SK-N-DZ (cell line): ENCODE measurements at places on chromosomes 16 and 17.
A peak's percentile ranks its signal among the peaks of the same experiment; 100 is the strongest.

DNA sequence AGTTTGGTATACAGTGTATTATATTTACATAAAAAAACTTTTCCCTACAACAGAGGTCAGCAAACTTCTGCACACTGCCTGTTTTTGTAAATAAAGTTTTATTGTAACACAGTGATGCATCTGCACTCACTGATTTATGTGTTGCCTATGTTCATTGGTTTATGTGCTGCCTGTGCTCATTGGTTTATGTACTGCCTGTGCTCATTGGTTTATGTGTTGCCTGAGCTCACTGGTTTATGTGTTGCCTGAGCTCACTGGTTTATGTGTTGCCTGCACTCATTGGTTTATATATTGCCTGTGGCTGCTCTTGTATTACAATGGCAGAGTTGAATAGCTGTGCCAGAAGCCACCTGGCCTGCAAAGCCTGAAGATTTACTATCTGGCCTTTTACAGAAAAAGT lies 81.6 kb downstream of the MYH11 start:
- DNase-seq, result peak; percentile 42

- no peak for DNase-seq
These were observed 3.2 kb downstream of the B3GNT9 start for GRCh38 chr16:67147437-67148140.

GRCh38 chr16:86307514-86307903 lies 202.8 kb upstream of the FOXF1 start:
- DNase-seq, result no peak

- DNase-seq, result no peak
These were observed 81.1 kb downstream of the TNRC6C start for GRCh38 chr17:78039581-78039980.

DNA sequence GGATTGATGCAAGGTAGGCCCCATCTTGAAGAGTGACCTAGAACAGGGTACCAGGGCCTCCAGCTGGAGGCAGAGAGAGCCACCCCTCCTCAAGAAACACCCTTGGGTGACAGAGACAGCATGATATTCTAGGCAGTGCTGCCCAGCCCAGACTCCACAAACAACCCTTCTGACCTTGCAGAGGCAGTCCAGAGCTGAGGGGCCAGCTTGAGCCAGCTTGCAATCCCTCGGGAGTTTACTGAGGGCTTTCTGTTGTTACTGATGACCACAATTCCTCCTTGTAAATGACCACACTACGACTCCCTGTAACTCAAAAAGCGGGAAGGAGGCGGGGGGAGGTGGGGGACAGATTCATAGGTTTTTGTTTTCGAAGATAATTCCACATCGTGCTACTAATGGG lies 18.6 kb upstream of the MNT start:
- no peak for DNase-seq
